ENCODE measurements at places on chromosomes 1 and 21. TPM values are rescaled to one million over a fixed set of nuclear protein-coding genes. Genes with fewer than 3 reads are reported as not detected.

KCNA2 gene
- 0.40 TPM for total RNA-seq

- DNase-seq: no peak
- no peaks in the 10 kb centered on the region for H3K36me3 ChIP-seq
- no peak overlapping the region for H3K27ac ChIP-seq
- no peaks in the 10 kb centered on the region for H3K4me1 ChIP-seq
- no peaks in the 10 kb centered on the region for H3K27me3 ChIP-seq
These were observed 446.0 kb upstream of the LRRC7 start for GRCh38 chr1:69121723-69122122.

UMODL1 gene
- 0.47 TPM for total RNA-seq

RNU1-2 gene
- under 0.01 TPM for total RNA-seq

S100A11 gene
- total RNA-seq: 258 TPM

KCNJ15 gene
- total RNA-seq: 0.43 TPM

DISP3 gene
- 0.08 TPM for total RNA-seq

GRCh38 chr1:41514381-41514780, 29.9 kb upstream of the EDN2 start:
- no peak for DNase-seq
- no peaks in the 10 kb centered on the region for H3K27me3 ChIP-seq
- no peak overlapping the region for H3K4me3 ChIP-seq
- no peak overlapping the region for H3K27ac ChIP-seq
- peaks cover 25% of the 10 kb centered on the region for H3K4me1 ChIP-seq
- no peaks in the 10 kb centered on the region for H3K36me3 ChIP-seq

RNU11 gene
- not detected for total RNA-seq

GRCh38 chr1:15736038-15736891, at the start of gene SLC25A34:
SLC25A34 (plus strand) TSS chr1:15736258; CDS start chr1:15736486, 228 bp downstream.
- H3K27me3 ChIP-seq: no peaks in the 10 kb centered on the region
- no peak within 1 kb of the TSS for H3K27ac ChIP-seq
- no peaks in the 10 kb centered on the region for H3K36me3 ChIP-seq
- H3K4me1 ChIP-seq: no peaks in the 10 kb centered on the region
- H3K4me3 ChIP-seq: no peak within 1 kb of the TSS

Measured in hepatocyte (in vitro differentiated cells).